ENCODE measurements at places on chromosomes 4 and X. TPM values are rescaled to one million over a fixed set of nuclear protein-coding genes. Genes with fewer than 3 reads are reported as not detected.

GRCh38 chr4:39406763-39407583, at the start of gene KLB:
Gene KLB, plus strand, starts transcription at chr4:39406930. Its CDS starts 20 bp downstream, at chr4:39406950.
- no peaks in the 10 kb centered on the region for H3K36me3 ChIP-seq
- H3K27me3 ChIP-seq = no peaks in the 10 kb centered on the region
- H3K4me1 ChIP-seq = no peaks in the 10 kb centered on the region
- no peak within 1 kb of the TSS for H3K4me3 ChIP-seq
- no peak for DNase-seq

DNA sequence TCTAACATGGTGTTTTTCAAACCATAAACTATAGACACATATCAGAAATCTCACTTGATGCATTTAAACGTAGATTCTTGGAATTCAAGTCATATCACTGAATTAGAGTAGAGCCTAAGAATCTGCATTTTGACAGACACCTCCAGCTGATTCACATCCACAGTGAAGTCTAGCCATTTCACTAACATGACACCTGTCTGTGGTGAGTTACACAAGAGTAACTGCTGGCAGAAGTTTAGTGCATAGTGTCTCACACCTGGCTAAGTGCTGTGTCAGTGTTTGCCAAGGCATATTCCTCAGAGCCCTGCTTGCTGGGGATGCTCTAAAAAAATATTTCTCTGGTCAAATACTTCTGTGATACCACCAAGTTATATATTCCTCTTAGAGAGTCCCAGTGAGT, 237.5 kb upstream of the DIAPH2 start:
- no peaks in the 10 kb centered on the region for H3K36me3 ChIP-seq
- no peak overlapping the region for H3K27ac ChIP-seq
- DNase-seq = no peak
- H3K27me3 ChIP-seq = peaks cover 5% of the 10 kb centered on the region

- no peaks in the 10 kb centered on the region for H3K27me3 ChIP-seq
- no peak overlapping the region for H3K27ac ChIP-seq
Measured at GRCh38 chr4:149158817-149159216, 656.8 kb downstream of the IQCM start.

GRCh38 chr4:163493643-163494359, 689 bp upstream of the TMA16 start:
- peaks cover 2% of the 10 kb centered on the region for H3K27me3 ChIP-seq
- H3K4me1 ChIP-seq = peaks cover 27% of the 10 kb centered on the region
- H3K27ac ChIP-seq = peak overlapping the region; percentile 100
- H3K36me3 ChIP-seq = peaks cover 14% of the 10 kb centered on the region
- DNase-seq = peak; percentile 25
- peak overlapping the region; percentile 99 for H3K4me3 ChIP-seq

ARAP2 gene
- total RNA-seq = 57.7 TPM

GRCh38 chr4:143424276-143424675, 87.6 kb downstream of the GAB1 start:
- peaks cover 4% of the 10 kb centered on the region for H3K27me3 ChIP-seq
- no peaks in the 10 kb centered on the region for H3K4me1 ChIP-seq
- H3K36me3 ChIP-seq = no peaks in the 10 kb centered on the region
- no peak for DNase-seq
- no peak overlapping the region for H3K27ac ChIP-seq

GRCh38 chr4:177311589-177311988, 1.9 kb downstream of the NEIL3 start:
- no peaks in the 10 kb centered on the region for H3K27me3 ChIP-seq
- H3K36me3 ChIP-seq = peaks cover 5% of the 10 kb centered on the region
- H3K4me1 ChIP-seq = peaks cover 42% of the 10 kb centered on the region
- H3K4me3 ChIP-seq = peak overlapping the region; percentile 6
- DNase-seq = no peak
- no peak overlapping the region for H3K27ac ChIP-seq

DNA sequence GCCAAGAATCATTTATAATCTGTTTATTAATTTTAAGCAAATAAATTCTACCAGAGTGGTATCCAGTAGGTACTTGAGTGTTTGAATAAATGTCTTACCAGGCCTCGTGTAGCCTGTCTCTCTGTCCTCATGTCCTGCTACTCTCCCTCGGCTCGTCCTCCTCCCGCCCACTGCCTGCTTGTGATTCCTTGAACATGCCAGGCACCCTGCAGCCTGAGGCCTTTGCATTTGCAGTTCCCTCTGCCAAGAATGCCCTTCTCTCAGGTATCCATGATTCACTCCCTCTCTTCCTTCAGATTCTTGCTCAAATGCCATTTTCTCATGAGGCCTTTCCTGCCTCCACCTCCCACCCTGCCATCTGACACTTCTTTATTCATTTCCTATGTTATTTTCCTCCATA, 209.7 kb upstream of the PRPS2 start:
- no peaks in the 10 kb centered on the region for H3K27me3 ChIP-seq
- H3K36me3 ChIP-seq = no peaks in the 10 kb centered on the region
- H3K4me1 ChIP-seq = no peaks in the 10 kb centered on the region
- H3K4me3 ChIP-seq = no peak overlapping the region

MAGEE1 gene
- total RNA-seq = 3.2 TPM

- H3K36me3 ChIP-seq = no peaks in the 10 kb centered on the region
- no peaks in the 10 kb centered on the region for H3K4me1 ChIP-seq
- no peak for DNase-seq
- H3K4me3 ChIP-seq = no peak overlapping the region
- no peaks in the 10 kb centered on the region for H3K27me3 ChIP-seq
Measured at GRCh38 chrX:38407126-38407525, 54.7 kb downstream of the OTC start.

CXorf49 gene
- not detected for total RNA-seq

FAT4 gene
- total RNA-seq = not detected

GRCh38 chrX:36950495-36951253, 57.5 kb upstream of the FAM47C start:
- H3K4me1 ChIP-seq = no peaks in the 10 kb centered on the region

- no peaks in the 10 kb centered on the region for H3K4me1 ChIP-seq
- no peak overlapping the region for H3K27ac ChIP-seq
- no peaks in the 10 kb centered on the region for H3K27me3 ChIP-seq
- no peaks in the 10 kb centered on the region for H3K36me3 ChIP-seq
- no peak for DNase-seq
Measured at GRCh38 chrX:8242431-8243020, 71.5 kb upstream of the VCX2 start.

GRCh38 chr4:152559641-152560040, 23.7 kb upstream of the FBXW7 start:
- H3K4me1 ChIP-seq = peaks cover 26% of the 10 kb centered on the region
- H3K27me3 ChIP-seq = no peaks in the 10 kb centered on the region
- no peak overlapping the region for H3K27ac ChIP-seq
- H3K36me3 ChIP-seq = no peaks in the 10 kb centered on the region

- no peaks in the 10 kb centered on the region for H3K4me1 ChIP-seq
- no peak for DNase-seq
- no peaks in the 10 kb centered on the region for H3K36me3 ChIP-seq
- H3K27ac ChIP-seq = no peak overlapping the region
Measured at GRCh38 chrX:11241720-11242119, 51.5 kb upstream of the AMELX start.

DNA sequence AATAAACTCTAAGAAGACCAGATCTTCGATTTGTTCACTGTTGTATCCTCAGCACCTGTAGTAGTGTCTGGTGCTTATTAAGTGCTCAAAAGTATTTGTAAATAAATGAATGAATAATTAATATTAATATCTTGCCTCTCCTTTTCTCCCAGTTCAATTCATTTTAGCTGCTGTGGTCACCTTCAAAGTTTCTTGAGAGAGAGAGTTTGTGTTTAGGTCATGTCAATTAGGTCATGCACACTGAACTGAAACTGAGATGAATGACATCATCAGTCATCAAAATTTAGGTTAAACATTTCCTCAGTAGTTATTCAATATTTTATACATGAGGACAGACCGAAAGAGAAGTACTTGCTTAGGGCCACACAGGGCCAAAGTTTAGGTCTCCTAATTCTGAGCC, 73.5 kb downstream of the ANXA3 start:
- H3K36me3 ChIP-seq = no peaks in the 10 kb centered on the region
- DNase-seq = no peak
- H3K4me3 ChIP-seq = no peak overlapping the region
- H3K4me1 ChIP-seq = peaks cover 3% of the 10 kb centered on the region
- no peaks in the 10 kb centered on the region for H3K27me3 ChIP-seq

DNA sequence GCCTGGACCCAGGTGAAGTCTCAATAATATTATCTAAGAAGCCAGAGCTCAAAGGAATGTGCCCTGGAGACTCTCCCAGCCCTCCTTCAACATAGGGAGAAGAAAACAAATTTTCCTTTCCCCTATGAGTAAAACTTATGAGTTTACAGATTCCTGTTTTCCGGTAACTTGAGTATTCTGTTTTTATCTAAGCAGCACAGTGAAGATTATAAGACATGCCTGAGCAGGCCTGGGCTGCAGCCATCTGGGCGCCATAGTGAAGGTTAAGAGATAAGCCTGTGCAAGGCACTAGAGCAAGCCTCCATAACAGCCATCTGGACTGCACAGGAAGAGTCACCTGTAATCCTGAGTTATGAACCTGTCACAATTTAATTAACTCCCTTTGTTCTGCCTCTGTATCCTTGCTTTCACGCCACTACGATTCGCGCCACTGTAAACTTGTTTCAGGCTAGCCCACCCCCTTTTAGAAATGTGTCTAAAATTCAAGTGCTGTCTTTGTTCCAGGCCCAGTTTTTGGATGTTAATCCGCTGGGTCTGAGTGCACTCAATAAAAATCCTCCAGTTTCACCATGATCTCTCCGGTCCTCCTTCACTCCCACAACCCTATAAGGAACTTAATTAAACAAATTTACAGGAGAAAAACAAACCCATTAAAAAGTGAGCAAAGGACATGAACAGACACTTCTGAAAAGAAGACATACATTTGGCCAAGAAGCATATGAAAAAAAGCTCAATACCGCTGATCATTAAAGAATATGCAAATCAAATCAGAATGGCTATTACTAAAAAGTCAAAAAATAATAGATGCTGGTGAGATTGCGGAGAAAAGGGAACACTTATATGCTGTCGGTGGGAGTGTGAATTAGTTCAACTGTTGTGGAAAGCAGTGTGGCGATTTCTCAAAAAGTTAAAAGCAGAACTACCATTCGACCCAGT, 189.5 kb downstream of the APBB2 start:
- H3K4me3 ChIP-seq = no peak overlapping the region
- H3K36me3 ChIP-seq = peaks cover 4% of the 10 kb centered on the region

Data from activated CD4-positive, alpha-beta memory T cell treated with anti-CD3 and anti-CD28 coated beads for 36 hours (primary cell).